ENCODE measurements at places on chromosomes 7 and 10.

GRCh38 chr10:130769146-130770017 is 542.1 kb downstream of the TCERG1L start:
- no peak for DNase-seq

- no peak for DNase-seq
Measured at GRCh38 chr10:45624724-45625123, 47.8 kb downstream of the ZFAND4 start.

DNA sequence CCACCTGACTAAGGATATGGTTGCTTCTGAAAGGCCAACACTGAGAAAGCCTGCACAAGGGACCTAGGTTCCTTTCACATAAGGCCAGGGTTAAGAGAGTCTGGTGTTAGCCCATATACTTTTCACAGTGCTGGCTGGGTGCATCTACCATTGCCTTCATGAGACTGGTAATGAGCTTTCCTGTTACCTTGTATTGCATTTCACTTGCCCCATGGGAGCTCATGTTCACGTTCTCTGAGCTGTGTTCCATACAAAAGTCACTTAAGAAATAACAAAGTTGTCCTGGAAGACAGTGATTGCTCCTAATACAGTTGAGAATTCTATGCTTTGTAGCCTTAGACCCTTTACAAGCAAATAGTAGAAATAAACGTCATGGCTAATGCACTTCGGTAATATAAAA is 337.8 kb upstream of the TEX47 start:
- DNase-seq, result no peak

- DNase-seq, result no peak
Measured at GRCh38 chr10:98429320-98430072, 14.5 kb upstream of the PYROXD2 start.

Data from stimulated activated CD8-positive, alpha-beta memory T cell treated with anti-CD3 and anti-CD28 coated beads, Interleukin-7, amount 100 ng/mL, for 1 hour (primary cell).